Stimulated activated CD8-positive, alpha-beta memory T cell treated with anti-CD3 and anti-CD28 coated beads, Interleukin-4, amount 100 ng/mL, for 48 hours (primary cell): ENCODE measurements at places on chromosomes 6 and 20.

DNA sequence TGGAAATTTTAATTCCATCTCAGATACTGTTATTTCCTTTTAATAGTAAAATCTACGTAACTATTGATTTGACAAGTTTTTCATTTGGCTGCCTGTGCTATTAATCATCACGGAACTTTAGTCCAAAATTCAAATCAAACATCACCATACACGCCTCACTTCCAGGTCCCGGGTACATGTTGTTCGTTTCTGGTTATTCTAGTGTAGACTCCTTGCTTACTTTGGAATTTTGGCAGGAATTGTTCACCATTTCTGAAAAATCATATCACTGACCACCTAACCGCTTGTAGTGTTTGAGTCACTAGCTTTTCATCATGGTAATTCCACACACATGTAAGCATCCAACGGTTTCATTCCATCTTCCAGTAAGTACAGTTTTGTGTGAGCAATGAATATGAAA is 98.0 kb upstream of the NHSL1 start:
- DNase-seq: no peak

- no peak for DNase-seq
Measured at GRCh38 chr6:136083540-136083939, 166.6 kb downstream of the MTFR2 start.

DNA sequence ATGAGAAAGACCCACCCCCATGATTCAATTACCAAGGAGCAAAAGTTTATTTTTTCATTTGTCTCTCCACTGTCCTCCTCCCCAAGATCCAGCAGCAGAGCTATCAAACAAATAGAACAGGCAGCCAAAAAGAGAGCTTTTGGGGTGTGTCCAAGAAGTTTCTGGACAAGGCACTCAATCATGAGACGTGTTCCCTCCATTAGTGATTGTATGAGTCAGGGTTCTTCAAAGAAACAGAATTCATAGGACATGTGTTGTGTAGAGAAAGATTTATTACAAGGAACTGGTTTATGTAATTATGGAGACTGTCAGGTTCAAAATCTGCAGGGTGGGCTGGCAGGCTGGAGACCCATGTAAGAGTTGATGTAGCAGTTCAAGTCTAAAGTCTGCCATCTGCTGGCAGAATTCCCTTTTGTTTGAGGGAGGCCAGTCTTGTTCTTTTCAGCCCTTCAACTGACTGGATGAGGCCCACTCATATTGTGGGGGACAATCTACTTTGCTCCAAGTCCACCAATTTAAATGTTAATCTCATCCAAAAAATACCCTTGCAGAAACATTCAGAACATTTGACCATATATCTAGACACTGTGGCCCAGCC is 248.1 kb upstream of the OPRM1 start:
- no peak for DNase-seq

DNA sequence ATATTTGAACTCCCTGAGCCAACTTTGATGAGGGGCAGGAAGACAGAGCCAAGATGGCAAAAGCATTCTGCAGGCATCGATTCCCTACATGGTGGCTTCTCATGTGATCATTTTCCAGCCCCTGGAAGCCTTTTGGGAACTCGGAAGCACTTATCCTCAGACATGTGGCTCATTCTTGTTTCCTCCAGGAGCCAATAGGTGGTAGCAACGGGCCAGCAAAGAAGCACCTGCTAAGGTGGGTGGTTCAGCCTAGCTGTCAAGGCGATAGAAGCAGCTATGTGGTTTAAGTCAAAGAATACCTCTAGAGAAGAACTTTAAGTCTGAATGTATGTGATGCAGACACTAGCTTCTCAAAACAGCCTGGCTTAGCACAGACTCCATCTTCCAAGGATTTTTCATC is 64.9 kb upstream of the PAX1 start:
- DNase-seq: no peak

- DNase-seq: no peak
Measured at GRCh38 chr6:162964488-162965140, 236.8 kb downstream of the PACRG start.

DNA sequence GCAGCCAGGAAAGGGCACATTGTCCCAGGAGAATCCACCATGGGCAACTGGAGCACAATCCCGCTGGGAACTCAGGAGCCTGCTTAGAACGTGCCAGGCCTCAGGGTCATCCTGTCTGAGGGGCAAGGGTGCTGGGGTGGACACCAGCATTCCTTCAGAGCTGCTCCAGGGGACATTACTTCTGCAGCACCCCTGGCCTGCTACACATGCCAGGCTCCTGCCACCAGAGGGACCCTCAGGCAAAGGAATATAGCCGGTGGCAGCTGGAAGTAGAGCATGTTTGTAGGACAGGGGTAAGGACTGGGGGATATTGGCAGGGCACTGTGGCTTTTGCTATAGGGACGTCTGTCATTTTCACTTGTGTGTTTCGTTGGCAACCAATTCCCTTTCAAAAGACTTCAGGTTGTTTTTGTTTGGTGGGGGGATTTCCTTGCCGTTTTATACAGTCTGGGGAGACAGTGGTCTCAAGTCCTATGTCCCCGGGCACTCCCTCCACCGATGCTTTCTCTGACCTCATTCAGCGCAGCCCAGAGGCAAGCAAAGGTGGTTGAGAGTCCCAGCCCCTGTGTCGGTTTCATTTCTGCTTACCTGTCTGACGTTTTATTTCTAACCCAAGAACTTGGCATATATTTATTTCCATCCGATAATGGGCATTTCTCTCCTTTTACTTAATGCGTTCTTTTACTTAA is 130.8 kb downstream of the JPH2 start:
- DNase-seq: peak; percentile 53

- no peak for DNase-seq
Measured at GRCh38 chr6:16146028-16146427, 17.1 kb downstream of the MYLIP start.

- DNase-seq: no peak
Measured at GRCh38 chr6:169988769-169989550, 237.5 kb downstream of the ERMARD start.

DNA sequence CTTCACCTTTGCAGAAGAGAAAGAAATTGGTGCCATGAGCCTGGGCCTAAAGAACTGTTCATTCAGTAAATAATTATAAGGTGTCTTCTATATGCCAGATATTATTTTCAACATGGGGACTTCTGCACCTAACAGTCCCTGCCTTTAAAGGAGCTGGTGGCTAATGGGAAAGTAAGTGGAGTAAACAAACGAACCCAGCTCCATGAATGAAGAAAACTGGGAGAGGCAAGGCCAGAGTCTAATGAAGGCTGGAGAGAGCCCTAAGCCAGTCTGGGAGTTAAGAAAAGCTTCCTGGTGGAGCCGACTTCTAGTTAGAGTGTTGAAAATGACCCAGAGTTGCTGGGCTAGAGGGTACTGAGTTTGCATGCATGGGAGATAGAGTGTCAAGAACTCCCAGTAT is 24.2 kb upstream of the EFHC1 start:
- no peak for DNase-seq

DNA sequence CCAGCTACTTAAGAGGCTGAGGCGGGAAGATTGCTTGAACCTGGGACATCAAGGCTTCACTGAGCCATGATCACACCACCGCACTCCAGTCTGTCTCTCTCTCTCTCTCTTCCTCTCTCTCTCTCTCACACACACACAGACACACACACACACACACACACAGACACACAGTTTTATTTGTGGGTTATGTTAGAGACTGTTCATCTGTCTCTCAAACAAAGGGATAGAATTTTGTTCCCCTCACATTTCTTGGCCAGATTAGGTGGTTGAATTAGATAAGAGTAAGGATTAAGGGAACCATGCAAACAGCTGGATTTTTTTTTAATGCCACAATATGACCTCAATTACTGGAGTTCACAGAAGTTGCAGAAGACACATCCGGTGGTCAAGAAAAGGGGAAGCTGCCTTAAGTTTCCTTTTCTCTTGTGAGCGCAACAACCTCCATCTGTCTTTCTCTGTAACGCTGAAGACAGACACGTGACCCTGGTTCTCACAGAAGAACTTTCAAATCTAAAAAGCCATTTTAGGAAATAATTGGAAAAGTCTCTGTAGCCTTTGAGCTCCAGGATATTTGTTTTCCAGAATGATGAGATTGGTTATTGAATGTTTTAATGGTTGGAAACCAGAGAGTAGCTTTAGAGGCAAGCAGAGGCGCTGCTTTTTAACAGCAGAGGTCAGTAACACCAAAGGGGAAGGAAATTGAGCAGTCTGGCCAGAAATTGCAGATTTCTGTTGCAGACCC is 32.9 kb upstream of the LGSN start:
- DNase-seq: no peak

- no peak for DNase-seq
Measured at GRCh38 chr20:22684763-22685443, 100.5 kb upstream of the FOXA2 start.

DNA sequence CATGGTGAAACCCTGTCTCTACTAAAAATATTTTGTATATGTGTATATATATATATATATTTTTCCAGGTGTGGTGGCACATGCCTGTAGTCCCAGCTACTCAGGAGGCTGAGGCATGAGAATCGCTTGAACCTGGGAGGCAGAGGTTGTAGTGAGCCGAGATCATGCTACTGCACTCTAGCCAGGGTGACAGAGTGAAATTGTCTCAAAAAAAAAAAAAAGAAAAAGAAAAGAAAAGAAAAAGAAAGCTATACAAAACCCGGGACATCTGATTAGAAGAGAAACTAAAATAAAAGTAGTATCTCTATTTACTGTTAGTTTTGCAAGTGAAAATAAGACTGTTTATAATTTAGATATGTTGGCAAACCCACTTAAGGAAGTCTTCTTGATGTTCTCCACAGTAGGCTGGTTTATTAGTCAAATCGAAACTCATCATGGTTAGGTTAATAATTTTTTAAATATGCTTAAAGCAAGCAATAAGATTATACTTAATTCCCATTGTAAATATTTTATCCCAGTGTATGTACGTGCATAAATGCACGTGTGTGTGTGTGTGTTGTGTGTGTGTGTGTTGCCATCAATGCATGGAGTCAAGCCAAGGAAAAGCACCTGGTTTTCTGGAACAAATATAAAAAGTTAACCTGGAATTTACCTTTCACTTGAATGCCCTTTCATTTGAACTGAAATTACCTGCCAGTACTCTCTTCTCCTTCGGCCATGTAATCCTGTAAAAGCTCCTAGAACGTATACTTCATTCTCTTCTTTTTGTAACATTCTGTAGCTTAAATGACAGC is 7.1 kb downstream of the VNN2 start:
- DNase-seq: no peak

DNA sequence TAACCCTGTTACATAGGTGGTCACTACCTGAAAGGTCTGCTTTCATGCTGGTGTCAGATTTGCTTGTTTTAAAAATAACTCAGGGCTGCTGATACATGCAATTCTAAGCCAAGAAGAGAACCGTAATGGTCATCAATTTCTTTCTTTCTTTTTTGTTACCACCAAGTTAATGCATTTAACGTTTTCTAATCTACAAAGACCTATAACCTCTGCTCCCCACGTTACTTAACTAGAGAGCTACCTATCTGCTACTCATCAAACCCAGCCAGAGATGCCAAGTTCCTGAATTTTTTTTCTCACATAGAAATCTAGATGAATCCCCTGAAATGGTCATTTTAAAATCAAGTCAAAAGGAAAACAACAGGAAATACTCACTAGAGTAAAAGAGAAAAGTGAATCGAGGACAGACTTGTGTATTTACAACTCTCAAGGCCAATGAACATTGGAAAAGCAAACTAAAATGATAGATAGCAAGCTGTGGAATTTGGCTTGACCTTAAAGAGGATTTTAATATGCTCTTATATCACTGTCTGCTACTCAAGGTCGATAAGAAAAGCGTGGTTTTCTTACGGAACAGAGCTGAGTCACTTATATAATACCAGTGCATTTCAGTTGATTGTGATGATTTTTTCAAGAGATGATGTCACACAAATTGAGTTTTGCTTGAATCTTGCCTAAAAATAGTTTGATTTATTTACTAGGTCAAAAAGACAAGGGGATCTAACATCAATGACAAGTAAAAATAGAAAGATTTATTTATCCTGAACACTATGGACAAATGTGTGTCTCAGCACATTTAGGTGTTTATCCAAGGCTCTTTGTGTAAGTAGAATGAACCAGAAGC is 67.9 kb downstream of the SGK1 start:
- DNase-seq: no peak

DNA sequence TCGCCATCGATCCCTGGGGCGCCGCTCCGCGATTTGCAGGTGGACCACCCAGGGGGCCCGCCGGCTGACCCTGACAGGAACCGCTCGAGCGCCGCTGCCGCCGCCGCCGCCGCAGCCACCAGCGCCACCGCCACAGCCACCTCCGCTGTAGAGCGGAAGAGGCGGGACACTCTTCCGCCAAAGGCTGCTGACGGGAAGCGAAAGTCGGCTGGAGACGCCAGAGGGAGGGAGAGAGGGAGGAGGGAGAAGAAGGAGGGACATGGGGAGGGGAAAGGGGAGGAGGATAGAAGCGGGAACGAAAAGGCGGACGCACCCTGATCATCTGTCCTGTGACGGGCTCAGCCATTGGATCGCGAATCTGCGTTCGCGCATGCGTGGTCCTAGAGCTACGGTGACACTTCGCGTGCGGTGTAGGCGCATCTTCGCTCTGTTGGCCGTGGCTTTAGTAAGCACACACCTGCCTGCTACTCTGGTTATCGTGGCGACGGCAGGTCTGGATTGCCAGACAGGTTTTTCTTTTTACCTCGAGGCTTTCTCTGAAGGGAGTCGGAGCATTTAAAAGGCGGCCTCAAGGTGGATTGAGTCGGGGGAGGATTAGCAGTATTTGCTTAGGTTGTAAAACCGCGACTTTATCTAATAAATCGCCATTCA is at the start of gene TMEM30A:
Gene TMEM30A, minus strand, starts transcription at position 161 of the 651 bp plus-strand sequence. Its CDS starts 154 bp downstream, at position 7.
- DNase-seq: peak; percentile 95

DNA sequence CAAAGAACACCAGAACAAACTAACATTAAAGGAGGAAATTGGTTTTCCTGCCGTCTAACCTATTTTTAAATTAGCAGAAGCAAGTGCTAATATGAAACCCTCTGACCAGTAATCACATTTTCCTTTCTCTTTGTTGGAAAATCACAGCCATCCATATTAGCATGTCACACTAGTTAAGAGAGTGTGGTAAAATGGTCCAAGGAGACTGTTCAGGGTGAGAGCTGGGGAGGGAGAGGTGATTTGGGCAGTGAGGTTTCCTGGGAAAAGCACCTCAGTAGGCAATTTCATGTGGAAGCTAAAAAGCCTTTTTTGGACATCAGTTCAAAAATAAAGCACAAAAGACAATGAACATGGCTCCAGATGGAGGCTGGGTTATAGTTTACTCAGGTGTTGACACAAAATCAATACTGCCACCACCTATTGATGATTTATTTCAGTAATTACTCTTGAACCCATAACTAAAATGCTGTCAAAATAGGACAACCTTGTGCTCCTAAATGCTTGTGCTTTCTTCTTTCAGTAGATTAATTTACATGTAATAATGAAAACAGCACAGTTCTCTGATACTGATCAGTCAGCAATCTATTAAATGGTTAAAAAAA is 333.2 kb downstream of the SAMD5 start:
- DNase-seq: no peak

GRCh38 chr6:112877134-112878100 is 530.3 kb downstream of the RFPL4B start:
- no peak for DNase-seq

- no peak for DNase-seq
Measured at GRCh38 chr20:13665709-13666395, 27.1 kb upstream of the TASP1 start.

DNA sequence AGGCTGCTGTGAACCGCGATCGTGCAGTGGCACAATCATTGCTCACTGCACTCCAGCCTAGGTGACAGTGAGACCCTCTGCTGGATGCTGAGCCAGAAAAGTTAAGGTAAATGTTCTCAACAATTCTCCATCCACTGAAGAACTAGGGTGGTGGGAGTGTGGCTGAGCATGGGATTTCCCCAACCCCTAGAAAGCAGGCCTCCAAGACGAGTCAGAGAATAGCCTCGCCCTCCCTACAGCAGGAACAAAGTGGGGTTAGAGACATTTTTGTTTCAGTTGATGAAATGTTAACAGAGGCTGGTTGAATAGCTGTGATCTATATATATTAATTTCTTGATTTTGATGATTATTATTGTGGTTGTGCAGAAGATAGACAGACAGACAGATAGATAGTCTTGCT is 6.1 kb upstream of the ALDH8A1 start:
- DNase-seq: no peak
